ENCODE measurements at places on chromosomes 13 and 19.

- no peak for DNase-seq
These were observed 18.7 kb downstream of the TMEM161A start for GRCh38 chr19:19119325-19120237.

GRCh38 chr13:33272531-33273124, 12.9 kb downstream of the STARD13 start:
- DNase-seq: no peak

- DNase-seq: no peak
These were observed 4.6 kb upstream of the ZNF414 start for GRCh38 chr19:8518536-8518935.

- no peak for DNase-seq
These were observed 42.2 kb upstream of the TSC22D1 start for GRCh38 chr13:44618326-44618725.

GRCh38 chr13:100128373-100128772, 39.5 kb downstream of the PCCA start:
- DNase-seq: no peak

DNA sequence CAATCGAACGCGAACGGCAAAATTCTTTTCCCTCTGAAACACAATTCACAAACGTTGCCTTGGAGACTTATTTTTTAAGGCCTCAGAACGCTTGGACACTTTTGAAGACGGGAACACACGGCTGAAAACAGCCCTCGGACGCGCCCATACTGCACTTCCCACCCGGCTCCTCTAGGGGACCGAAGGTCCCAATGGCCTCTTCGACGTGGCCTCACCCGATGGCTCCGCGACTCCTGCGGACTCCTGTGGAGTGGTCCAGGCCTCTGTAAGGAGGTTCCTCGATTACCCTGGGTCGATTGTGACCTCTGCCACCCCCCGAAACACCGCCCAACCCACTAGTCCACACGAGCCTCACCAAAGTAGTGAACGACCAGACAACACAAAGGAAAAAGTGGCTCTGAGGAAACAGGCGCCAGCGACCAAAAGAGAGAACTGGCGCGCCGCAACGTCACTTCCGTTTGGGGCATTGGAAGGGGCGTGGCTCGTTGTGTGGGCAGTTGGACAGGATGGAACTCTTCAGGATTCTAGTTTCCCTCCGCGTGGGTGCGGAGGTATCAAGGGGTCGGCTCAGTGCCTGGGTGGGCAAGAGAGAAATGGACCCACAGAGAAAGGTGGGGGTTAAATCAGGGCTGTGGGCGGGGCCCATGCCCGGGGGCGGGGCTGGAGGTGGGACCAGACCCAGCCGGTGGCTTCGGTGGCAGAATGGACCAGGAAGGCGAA, at the start of gene ZNF560:
Gene ZNF560 (minus strand): TSS at position 434 of the 720 bp plus-strand sequence. CDS start 23,303 bp downstream, outside the sequence.
- no peak for DNase-seq

- DNase-seq: no peak
These were observed 11.6 kb upstream of the RAP2A start for GRCh38 chr13:97422118-97423054.

DNA sequence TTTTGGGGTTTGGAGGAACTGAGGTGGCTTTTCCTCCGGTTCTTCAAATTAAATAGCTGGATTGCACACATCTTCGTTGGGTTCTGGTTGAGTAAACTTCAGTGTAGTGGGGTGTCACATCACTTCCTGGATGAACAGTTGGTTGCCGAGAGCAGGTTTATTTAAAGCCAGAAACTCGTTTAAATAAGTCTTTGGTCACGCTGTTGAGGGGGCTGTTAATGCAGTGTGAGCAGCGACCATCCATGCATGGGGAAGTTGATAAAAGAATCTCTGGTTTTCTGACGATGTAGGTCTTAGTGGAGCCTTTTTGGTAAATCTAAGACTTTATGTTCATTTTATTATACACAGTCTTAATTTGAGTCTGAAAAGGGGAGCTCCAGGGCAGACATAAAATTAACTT, 351.2 kb upstream of the ARGLU1 start:
- DNase-seq: no peak

DNA sequence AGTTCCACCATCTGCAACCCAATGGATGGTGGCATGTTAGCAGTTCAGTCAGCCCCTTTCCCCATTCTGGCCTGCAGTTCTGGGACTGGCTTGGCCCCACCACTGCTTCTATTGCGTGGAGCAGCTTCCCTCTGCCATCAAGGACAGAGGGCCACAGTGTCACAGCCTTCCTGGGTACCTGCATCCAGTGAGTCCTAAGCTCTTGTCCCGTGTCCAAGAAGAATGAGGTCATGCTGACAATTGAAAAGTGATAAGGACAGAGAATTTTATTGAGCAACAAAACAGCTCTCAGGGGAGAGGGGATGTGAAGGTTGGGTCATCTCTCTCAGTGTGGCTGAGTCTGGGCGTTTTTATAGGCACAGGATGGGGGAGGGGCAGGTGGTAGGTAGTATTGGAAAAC, 33.5 kb upstream of the SIN3B start:
- no peak for DNase-seq

DNA sequence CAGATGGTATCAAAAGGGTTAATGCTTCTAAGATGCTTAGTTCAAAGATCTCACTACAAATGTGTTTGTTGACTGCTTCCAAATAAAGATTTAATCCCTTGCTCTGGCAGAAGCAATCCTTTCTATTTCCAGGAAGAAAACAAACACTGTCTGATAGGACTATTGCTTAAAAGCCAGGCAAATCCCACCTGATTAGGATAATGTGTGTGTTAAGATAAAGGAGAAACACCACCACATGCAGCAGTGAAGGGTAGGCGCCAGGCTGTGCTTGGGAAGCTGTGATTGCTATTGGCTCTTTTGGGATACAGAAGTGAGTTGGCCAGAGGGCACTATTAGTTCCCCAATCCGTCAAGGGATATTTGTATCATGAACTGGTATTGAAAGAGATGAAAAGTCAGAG, 62.8 kb upstream of the LRCH1 start:
- no peak for DNase-seq

Data from neural crest cell (in vitro differentiated cells).